Right renal cortex interstitium (tissue), 3 donors: ENCODE measurements at places on chromosomes 13 and 19. TPM values are rescaled to one million over a fixed set of nuclear protein-coding genes. Genes with fewer than 3 reads are reported as not detected.

- no peak for DNase-seq
Measured at GRCh38 chr19:3387645-3388589, 21.5 kb downstream of the NFIC start.

DNA sequence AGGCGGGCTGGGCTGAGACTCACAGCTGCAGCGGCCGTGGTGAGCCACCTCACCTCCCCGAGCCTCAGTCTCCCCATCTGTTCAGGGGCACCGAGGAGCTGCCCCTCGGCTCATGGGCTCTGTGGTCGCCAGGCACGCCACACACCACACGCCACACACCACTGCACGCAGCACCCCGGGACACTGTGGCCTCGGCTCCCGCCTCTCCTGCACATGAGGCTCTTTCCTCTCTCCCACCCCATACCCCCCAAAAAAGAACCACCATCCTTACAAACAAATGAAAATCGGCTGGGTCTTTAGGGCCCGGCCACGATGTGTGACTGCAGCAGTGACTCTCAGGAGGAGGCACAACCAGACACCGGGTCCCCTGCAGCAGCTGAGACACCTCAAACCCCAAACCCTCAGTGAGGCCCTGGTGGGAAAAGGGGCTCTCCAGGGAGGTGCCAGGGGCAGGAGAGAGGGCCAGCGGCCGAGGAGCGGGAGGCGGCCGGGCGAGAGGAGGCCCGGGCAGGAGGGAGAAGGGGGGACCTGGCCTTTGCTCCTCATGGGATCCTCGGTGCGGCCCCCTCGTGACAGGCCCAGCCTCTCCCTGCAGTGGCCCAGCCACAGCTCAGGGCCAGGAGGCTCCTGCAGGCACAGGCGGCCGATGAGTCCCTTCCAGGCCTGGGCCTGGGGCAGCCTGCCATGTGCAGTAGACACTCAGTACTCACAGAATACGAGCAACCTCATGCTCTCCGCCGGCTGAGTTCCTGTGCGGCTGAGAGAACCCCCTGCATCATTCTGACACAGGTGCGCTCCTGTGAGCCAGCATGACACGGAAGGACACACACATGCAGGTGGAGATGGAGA, 66.3 kb downstream of the RASA3 start:
- no peak for DNase-seq

GRCh38 chr19:42487032-42487797, 41.1 kb downstream of the CEACAM1 start:
- no peak for DNase-seq

DNA sequence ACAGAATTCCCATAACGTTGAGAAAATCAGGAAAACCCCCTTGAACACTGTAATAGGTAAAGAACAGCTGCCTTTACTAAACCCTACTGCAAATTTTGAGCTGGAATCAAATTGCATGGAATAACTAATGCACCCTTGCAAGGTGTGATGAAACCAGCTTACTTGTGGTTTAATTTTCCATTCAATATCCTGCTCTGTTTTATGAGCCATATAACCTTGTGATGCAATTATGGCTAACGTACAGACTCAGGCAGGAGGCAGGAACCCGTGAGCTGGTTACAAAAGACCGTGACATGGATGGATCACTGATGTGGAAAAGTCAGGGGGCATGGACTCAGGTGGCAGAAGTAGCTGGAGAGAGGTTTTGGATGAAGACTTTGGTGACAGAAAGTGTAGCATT, 438.6 kb downstream of the COG6 start:
- no peak for DNase-seq

- no peak for DNase-seq
Measured at GRCh38 chr13:35164324-35164932, 222.4 kb downstream of the NBEA start.

DNA sequence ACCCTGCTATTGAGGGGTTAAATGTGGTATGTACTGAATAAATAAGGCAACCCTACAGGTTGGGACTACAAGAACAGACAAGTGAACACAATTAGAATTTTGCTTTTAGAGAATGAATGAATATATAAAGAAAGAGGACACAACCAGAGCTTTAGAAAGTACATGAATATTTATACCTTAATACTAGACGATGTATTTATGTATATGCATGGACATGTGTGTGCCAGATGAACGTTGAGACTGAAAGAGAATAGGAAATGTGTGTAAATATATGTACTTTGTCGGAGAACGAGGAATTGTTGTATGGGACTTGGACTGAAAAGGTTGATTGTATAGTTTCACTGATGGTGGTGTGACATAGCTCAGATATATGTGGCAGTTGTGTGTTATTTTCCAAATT, 9.3 kb upstream of the COG6 start:
- no peak for DNase-seq

DNA sequence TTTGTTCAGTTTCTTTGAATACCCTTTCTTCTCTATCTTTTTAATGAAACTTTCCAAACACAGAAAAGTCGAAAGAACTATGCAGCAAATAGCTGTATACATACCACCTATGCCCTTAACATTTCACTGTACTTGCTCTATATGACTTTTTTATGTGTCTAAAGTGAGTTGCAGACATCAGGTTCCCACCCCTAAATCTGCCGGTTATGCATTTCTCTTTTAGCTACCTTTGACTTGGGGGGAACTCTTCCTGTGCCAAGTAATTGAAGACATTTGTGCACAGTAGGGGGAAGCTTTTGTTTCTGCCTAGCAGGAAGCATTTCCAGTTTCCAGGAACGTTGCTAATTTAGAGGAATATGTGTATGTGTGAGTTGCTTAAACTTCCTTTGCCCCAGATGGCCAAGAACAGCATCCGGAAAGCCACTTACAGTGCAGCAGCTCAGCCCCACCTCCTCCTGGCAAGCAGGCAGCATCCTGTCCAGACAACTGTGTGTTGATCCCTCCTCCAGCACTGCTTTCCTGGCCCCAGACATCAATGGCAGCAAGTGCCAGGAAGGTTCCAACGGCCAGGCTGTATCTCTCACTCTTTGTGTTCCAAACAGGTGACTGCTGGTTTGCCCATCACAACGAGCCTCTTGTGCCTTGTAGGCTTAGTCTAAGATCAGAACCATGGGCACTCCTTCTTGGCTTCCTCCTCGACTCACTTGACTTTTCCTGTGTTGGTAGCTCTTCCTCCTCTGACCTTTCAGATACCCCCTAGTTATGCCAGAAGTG, 14.7 kb upstream of the GRAMD1A start:
- no peak for DNase-seq

DNA sequence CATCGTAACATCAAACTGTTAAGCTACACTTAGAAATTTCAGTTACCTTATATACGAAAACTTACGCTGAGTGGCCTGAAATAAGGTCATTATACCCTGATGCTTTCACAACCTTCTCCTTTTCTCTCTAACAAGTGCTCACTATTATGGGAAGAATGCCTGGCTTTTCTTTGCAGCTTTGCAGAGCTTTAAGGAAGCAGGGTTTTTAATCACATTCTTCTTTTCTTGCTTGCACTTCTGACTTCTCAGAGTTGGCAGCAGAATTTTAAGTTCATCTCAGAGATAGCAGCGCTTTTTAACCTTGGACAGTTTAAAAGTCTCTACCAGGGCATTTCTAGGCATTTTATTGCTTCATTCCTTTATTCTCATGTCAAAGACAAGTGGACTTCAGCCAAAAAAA, 285.1 kb downstream of the SPRY2 start:
- no peak for DNase-seq

- peak; percentile 95 for DNase-seq
Measured at GRCh38 chr13:29850213-29850898, at the start of gene UBL3. UBL3 (minus strand) TSS chr13:29850617; CDS start chr13:29849538, 1,079 bp downstream.

DNA sequence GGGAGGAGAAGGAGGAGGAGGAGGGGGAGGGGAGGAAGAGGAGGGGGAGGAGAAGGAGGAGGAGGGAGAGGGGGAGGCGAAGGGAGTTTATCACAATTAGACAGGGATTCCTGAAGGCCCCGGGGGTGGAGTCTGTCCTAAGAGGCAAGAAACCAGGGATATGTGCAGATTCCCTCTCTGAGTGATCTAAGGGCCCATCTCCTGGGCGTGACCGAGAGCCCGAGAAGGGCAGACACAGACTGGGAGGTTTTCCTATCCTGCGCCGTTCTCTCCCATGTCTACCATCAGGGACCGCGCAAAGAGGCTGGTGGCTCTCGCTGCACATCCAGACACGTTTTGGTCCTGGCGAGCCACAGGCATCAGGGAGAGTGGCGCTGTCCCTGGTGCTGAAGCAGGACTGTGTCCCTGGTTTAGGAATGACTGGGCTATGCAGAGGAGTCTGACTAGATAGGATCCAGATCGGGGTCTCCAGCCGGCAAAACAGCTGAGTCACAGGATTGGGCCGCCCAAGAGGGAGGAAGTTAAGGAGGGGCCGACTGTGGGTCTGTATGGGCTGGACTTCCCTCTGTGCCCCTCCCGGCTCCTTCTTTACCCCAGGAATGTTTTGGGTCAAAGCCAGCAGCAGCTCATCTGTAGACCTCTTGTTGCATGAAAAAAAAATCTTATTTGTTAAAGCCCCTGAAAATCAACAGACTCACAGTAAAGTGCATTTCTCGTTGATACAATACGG, 17.9 kb upstream of the ZNF175 start:
- peak; percentile 67 for DNase-seq

- no peak for DNase-seq
Measured at GRCh38 chr19:48859711-48860572, 8.5 kb downstream of the PLEKHA4 start.

DNA sequence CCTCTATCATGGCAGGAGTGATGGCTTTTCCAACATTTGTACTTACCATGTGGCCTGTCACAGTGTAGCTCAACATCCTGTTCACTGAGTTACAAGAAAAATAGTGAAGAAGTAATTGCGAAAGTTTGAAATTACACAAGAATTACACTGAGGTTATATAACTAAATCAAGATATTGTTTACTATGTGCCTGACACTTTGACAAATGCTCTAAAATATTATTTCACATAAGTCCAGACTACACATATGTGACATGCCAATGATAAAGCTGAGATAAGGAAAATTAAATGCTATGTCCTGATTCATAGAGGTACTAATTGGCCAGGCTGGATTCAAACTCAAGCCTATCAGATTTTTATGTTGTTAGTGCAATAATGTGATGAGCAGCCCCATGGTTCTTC, 451.7 kb downstream of the PCDH9 start:
- DNase-seq, result no peak

DNA sequence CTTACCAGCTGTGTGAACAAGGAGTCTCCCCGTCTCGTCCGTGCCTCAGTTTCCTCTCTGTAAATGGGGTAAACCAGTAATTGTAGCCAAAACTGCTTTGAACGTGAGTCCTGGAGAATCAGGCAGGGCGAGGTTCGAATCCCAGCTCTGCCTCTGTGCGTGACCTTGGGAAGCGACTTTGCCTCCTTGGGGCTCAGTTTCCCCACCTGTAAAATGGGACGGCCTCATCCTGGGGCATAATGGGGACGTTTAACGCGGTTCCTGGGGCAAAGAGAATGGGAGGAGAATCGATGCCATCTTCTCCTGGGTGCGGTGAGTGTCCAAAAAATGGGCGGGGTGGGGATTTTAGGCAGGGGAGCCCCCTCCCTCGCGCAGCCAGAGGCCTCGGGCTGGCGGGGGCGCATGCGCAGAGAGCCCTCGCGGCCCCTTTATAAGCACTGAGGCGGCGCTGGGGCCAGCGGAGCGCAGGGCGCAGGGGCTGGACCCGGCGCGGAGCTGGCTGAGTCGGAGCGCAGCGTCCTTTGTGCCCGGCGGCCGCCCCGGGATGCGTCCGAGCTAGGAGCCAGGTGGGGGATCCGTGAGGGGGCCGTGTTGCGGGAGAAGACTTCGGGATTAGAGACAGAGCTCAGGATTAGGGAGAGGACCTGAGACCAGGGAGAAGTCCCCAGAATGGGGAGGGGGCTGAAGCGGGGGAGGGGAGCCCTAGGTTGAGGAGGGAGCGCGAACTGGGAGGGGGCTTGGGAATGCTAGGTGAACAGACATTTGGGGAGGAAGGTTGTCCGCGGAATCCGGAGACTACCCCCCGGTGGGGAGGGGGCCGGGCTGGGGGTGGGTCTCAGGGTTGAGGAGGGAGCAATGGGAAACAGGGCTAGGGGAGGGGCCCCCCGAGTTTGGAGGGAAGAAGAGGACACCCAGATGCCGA, at the start of gene NCAN:
NCAN (plus strand) TSS at position 460 of the 922 bp plus-strand sequence. CDS start 4,996 bp downstream, outside the sequence.
- DNase-seq, result no peak

- DNase-seq, result no peak
Measured at GRCh38 chr13:23654111-23655110, 84.2 kb downstream of the TNFRSF19 start.

GRCh38 chr19:6465006-6465405, 935 bp downstream of the CRB3 start:
- DNase-seq, result no peak

- no peak for DNase-seq
Measured at GRCh38 chr13:70170689-70171088, 62.4 kb upstream of the KLHL1 start.

DNA sequence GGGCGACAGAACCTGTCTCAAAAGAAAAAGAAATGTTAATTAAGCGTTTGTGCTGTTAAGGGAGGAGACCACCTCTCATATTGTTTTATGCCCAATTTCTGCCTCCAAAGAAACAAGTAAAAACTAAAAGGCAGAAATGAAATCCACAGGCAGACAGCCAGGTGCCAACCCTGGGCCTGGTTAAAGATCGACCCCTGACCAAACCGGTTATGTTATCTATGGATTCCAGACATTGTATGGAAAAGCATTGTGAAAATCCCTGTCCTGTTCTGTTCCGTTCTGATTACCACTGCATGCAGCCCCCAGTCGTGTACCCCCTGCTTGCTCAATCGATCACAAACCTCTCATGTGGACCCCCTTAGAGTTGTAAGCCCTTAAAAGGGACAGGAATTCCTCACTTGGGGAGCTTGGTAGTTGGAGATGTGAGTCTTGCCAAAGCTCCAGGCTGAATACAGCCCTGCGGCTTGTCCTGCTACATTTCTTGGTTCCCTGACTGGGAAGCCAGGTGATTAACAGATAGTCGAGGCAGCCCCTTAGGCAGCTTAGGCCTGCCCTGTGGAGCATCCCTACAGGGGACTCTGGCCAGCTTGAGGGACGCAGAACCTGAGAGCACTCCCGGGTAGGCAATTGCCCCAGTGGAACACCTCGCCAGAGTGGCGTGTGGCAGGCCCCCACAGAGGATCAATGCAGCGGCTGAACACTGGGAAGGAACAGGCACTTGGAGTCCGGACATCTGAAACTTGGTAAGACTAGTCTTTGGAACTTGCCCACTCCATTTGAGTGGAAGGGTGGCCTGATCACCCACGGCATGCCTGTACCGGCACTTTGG, 748 bp upstream of the ZNF552 start:
- DNase-seq, result no peak

DNA sequence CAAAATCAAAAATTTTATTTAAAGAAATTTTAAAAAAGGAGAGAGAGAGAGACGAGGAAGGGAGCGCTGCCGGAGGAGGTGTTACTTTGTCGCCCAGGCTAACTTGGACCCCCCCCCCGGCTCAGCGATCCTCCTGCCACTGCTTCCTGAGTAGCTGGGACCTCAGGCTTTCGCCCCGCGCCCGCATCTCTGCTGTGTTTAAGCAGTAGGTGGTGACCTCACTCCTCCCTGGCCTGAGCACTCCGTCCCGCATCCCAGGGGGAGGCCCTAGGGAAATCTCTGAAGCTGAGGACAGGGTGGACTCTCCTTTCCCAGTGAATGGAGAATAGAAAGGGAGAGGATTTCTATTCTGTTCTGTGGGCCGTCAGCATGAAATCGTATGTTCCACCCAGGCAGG, 485 bp upstream of the ZNF845 start:
- no peak for DNase-seq

ATP4B gene
- 0.69 TPM for polyA plus RNA-seq

ZNF492 gene
- 2.3 TPM for polyA plus RNA-seq

USHBP1 gene
- polyA plus RNA-seq, result 5.4 TPM

HCN2 gene
- 0.24 TPM for polyA plus RNA-seq

TPTE2 gene
- 0.29 TPM for polyA plus RNA-seq

CYSLTR2 gene
- polyA plus RNA-seq, result 0.29 TPM

PSG1 gene
- polyA plus RNA-seq, result 0.11 TPM

ZNF284 gene
- polyA plus RNA-seq, result 4.3 TPM

FAM216B gene
- not detected for polyA plus RNA-seq

IGFL4 gene
- 0.06 TPM for polyA plus RNA-seq

OVOL3 gene
- polyA plus RNA-seq, result not detected
